ENCODE measurements at places on chromosomes 1 and 21.

DNA sequence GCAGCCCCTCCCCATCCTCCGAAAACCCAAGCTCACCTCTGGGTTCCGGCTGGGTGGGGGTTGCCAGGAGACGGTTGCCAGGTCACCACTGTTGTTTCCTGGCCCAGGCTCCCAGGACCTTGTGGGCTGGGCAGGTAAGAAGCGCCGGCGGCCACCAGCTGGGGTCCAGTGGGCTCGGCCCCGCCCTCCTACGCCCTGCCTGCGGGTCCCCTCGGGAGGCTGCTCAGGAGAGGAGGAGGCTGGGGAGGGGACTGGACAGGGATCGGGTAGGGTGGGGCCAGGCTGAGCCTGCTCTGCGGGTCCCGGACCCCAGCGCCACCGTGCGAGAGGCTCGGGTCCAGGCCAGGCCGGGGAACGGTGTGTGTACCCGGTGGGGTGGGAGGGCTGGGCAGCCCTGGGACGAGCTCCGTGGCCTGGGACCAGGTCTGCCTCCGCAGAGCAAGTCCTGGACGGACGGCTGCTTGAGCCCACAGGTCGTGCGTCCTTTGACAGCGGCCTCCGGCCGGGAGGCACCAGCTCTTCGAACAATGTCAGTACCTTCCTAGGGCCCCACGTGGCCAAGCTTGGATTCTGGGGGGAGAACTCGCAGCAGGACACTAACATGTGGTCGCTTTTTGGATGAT, at the start of gene TTLL10:
Gene TTLL10, plus strand, starts transcription at position 88 of the 623 bp plus-strand sequence. CDS start 5,336 bp downstream, outside the sequence.
- DNase-seq: no peak

GRCh38 chr21:29419422-29419821, 120.7 kb downstream of the BACH1 start:
- no peak for DNase-seq

DNA sequence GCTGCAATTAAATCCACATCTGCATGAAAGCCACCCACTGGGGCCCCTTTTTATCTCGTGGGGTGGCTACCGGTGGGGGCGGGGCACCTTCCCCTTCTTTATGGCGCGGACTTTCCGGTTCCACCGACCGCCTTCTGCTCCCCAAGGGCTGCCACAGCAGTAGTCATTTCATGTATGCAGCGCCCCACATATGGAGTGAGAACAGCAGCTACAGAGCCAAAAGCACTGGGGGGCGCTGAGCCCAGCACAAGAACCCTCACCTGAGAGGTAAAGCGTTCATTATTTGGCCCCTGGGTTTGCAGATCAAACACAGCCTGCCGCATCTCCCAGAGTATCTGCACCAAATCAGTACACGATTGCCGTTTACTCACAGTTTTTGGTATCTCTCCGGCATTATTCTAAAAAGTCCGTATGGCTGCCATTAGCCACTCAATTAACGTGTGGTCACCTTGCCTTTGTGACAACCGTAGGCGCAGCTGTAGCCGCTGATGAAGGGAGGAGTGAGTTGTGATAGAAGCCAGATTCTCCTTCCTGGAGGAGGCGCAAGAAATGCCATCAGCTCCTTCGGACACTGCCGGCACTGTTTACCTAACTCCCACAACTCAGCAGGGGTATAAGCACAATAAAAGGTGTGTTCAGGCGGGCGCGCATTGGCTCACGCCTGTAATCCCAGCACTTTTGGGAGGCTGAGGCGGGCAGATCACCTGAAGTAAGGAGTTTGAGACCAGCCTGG, 30.4 kb upstream of the CR2 start:
- DNase-seq: no peak

- DNase-seq: no peak
Measured at GRCh38 chr1:234214911-234215892, 158.1 kb upstream of the COA6 start.

- peak; percentile 35 for DNase-seq
Measured at GRCh38 chr1:224106568-224107281, 7.2 kb upstream of the FBXO28 start.

- no peak for DNase-seq
Measured at GRCh38 chr1:109818988-109819764, 55.5 kb upstream of the EPS8L3 start.

GRCh38 chr1:201938440-201939035, 7.8 kb downstream of the LMOD1 start:
- DNase-seq: no peak

DNA sequence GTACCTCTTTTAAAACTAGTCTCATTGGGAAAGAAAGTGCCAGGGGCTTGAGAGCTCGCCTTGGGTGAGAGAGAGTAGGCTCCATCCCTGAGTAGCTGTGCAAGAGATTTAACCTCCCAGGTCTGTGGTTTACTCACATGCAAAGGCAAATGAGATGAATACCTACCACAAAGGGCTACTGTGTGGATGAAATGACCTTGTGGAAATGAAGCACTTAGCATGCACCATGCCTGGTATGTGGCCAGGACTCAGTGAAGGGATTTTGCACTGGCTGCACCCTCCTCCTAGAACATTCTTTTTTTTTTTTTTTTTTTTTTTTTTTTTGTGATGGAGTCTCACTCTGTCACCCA, 120.3 kb downstream of the PROX1 start:
- no peak for DNase-seq

DNA sequence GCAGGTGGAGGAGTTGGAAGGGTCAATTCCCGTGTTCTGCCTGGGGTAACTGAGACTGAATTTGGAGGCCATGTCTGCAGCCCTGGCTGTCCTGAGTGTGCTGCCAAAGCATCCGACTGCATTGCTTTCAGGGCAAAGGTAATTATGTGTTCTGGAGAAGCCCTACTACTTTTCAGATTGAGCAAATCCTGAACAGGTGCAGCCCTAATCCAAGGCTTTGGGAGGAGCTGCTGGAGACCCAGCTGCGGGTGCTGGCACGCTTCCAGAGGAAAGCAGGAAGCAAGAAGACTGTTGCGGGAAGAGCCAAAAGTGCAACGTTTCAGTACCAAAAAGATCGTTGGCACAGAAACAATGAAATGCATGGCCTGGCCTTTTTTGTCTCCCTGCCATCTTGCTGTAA, 73.7 kb upstream of the NRIP1 start:
- DNase-seq: no peak

GRCh38 chr1:19006000-19006399, 49.5 kb upstream of the IFFO2 start:
- no peak for DNase-seq

- no peak for DNase-seq
Measured at GRCh38 chr1:222893255-222893654, 78.4 kb downstream of the DISP1 start.

DNA sequence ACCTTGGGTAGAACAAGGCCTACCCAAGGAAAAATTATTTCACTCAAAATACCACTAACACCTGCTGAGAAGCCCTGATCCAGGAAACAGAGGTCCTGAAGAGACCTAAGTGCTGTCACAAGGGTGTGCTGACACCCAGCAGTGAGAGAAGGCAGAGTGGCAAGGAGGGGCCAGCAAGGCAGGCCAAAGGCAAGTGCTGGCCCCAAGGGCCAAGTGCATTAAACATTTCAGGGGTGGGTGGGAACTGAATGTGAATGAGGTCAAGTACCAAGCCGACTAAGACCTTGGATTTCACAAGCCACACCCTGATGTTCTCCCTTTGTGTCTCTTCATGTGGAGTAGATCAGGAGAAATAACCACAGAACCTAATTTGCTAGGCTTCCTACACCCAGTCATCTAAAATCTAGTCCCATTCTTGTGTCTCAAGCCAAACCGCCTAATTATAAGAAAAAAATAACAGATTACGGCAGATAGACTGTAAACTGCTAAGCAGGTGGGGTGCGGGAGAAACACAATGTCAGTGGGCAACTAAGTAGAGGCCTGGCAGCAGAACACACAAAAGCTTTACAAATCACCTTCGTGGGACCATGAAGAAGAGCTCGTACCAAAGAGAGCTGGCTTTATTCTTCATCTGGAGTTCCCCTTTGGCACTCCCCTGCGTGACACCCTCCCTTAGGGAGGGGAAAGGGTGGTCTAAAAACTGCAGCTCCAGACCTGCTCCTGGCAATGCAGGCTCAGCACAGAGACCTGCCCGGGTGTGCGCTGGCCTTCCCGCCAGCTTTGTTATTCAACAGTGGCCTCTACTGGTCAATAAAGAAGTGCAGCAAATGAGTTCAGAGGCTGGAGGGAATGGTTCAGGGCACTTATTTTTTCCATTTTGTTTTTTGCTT, 8.7 kb downstream of the UBE2G2 start:
- peak; percentile 55 for DNase-seq

GRCh38 chr21:23101111-23101510, 2102.9 kb downstream of the NCAM2 start:
- DNase-seq: no peak

DNA sequence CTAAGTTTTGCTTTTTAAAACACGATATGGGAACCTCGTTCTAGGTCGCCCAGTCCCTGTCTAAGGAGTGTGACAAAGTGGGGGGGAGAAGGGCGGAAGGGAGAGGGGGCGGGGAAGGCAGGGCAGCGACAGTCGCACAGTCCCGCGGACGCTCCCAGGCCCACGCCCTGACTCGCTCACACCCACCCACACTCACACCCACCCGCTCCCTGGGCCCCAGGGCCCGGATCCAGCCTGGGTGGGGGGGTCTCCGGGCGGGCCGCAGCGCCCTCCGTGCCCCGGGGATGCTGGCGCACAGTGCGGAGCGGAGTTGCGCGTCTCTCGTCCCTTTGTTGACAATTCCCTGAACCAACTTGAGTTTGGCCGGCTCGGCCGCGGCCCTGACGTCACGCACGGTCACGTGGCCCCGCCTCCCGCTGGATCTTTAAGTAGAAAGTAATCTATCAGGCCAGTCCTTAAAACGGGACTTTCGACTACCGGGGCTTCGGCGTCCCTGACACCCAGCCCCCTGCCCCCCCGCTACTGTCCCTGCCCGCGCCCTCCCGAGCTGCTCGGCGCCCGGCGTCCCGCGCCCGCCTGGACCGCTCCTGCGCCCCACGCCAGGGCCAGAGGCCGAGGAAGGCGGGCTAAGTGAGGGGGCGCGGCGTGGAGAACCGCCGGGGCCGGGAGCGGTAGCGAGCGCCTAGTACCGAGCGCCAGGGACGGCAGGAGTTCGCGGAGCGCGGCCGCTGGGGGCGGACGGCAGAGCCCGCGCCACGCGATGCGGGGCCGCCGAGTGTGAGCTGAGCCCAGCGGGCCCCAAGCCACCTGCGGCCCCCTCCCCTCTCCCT, at the start of gene FOXD3:
Gene FOXD3, plus strand, starts transcription at position 454 of the 830 bp plus-strand sequence. CDS start 492 bp downstream, outside the sequence.
- peak; percentile 26 for DNase-seq

DNA sequence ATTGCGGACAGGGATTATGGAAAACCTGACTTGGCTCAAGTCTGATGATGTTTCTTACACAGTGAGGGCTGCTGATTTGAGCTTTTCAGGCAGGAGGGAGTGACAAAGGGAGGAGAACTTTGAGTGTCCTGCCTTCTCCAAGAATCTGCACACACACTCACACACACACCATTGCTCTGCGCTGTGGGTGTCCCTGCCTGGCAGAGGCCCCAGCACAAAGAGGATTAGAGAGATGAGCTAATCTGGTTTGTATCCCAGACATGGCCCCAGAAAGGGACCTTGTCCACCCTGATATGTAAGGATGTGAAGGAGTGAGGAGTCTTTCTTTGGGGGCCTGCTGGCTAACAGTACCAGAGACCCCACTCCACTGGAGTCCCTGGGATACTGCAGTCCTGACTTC, 5.9 kb upstream of the WNT2B start:
- peak; percentile 59 for DNase-seq

DNA sequence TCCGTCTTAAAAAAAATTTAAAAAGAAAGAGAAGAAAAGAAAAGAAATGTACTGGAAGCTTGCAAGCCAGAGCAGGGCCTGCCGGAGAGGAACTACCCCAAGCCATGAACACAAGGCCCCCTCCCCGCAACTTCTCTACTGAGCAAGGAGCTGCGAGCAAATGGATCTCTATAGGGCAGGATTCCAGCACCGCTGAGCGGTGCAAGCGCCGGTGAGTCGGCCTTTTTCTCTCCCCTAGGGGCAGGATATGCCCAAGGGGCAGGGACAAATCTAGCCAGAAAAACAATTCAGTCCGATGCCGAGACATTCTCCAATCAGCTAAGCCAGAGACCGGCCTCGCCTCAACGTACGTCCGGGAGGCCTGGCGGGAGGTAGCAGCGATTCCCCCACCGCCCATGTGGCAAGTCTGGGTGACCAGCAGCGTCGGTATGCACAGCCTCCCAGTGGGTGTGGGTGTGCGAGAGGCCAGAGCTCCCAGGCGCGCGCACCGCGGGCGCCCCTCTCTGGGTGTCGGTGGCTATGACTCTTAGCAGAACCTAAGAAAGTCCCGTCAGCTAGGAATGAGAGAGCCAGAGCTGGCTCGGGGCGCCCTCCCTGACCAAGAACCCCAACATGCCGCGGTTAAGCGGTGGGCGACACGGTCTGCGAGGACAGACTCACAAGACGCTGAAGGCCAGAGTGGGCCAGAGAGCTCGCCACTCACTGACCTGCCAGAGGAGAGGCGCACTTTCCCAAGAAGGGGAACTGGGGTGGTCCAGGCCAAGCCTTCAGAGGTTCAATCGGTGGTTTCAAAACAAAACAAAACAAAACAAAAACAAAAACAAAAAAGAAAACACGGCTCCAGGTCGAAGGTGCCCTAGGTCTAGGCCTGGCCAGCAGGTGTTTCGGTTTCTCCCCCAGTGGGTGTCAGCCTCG, 1.9 kb downstream of the CSMD2 start:
- peak; percentile 99 for DNase-seq

- DNase-seq: no peak
Measured at GRCh38 chr1:228277491-228278431, 69.9 kb downstream of the OBSCN start.

DNA sequence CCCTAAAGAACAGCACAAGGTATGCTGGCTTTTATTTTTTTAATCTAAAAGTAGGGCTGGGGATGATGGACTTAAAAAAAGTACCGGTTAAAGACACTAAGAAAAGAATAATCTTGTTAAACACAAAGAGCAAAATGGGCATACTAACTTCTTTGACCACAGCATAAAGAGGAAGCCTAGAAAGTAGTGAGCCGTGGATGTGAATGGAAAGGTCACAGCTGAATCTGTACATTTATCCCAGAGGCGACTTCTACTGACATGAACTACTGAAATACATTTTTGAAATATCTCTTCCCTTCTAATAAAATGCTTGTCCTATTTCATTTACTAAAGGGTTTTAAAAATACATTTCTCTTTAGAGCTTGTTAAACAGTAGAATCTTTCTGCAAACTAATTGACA, 140.7 kb downstream of the SLC45A1 start:
- DNase-seq: no peak

DNA sequence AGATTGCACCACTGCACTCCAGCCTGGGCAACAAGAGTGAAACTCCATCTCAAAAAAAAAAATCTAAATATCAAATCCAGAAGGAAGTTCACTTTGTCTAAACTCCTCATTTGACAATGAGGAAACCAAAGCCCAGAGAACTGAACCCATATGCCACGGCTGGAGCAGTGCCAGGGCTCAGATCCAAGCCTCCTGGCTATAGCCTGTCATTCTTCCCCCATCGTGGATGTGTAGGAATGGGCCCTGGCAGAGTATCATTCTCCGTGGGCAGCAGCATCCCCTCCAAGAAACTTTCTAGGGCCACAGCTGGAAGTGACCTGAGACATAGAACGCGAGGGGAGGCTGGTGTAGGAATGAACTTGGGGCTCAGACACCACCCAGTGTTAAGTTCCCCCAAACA, 47.2 kb downstream of the CAPN9 start:
- DNase-seq: no peak

GRCh38 chr1:24806588-24806987, 61.3 kb downstream of the CLIC4 start:
- no peak for DNase-seq
